ENCODE measurements at places on chromosomes 2 and 18.

- DNase-seq: no peak
Measured at GRCh38 chr2:176461098-176461808, 192.0 kb downstream of the MTX2 start.

DNA sequence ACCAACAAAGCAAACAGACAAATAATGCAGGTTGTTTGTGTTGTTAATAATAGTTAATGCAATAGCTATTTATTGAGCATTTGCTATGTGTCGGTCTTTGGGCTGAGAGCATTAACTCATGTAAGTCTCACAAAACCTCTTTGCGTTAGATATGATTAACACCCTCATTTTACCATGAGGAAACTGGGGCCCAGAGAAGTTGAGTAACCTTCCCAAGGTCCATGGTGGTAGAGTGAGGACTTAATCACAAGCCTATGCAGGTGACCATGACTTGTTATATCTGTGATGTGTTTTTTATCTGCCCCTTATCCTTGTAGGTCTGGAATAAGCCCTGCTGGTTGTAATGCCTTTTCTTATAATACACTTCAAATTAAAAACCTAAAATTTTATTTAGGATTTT is 124.5 kb upstream of the FAM136A start:
- DNase-seq: no peak

DNA sequence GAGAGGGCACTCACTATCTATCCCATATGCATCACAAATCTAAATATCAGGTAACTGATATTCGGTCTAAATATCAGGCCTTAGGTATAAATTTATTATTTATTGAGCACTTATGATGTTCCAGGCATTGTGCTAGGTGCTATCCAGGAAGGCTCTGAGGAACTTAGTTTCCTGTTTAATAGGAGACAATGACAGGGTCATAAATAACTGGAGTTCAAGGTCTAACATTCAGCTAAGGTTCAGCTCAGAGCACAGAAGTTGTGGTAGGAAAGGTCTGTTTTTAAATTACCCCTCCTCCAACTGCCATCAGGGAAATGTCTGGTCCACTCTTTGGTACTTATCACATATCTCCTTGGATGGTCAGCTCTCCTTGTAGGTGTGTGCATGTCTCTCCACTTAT is 193.6 kb downstream of the AGPS start:
- no peak for DNase-seq

- no peak for DNase-seq
Measured at GRCh38 chr2:237694415-237695194, 67.2 kb downstream of the LRRFIP1 start.

DNA sequence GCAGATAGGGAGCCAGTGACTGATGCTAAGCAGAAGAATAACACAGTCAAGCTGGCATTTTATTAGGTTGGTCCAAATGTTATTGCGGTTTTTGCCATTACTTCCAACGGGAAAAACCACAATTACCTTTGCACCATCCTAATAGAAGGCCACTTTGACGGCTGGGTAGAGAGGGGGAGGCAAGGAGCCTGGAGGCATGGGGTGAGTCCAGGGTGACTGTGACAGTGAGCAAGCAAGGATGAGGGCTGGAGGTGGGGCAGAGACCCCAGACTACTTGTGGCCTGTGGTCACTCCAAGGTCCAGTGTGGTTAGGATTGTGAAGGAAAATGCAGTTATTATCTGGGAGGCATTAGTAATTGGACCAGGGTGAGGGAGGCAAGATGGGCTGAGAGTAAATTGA is 389.5 kb downstream of the CLIP4 start:
- DNase-seq: no peak

- DNase-seq: no peak
Measured at GRCh38 chr18:71831039-71831438, 713.1 kb downstream of the CBLN2 start.

DNA sequence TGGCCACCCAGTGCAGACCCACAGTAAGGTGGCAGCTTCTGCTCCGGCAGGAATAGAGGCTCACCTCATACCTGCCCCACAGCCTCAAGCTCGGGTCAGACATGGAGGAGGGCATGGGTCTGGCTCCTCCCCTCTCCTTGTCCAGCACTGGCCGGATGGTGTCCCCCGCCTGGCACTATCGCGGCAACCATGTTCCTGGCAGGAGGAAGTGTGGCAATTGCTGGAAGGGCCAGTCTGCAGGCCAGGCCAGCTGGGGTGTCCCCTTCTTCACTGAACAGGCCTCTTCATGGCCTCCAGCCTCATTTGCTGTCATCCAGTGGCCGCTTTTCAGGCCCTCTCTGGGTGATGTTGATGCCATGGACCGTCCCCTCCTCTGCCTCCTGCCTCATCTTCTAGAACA is 41.4 kb upstream of the SMAD7 start:
- no peak for DNase-seq

GRCh38 chr2:46519265-46519664 is 39.9 kb downstream of the TMEM247 start:
- no peak for DNase-seq

DNA sequence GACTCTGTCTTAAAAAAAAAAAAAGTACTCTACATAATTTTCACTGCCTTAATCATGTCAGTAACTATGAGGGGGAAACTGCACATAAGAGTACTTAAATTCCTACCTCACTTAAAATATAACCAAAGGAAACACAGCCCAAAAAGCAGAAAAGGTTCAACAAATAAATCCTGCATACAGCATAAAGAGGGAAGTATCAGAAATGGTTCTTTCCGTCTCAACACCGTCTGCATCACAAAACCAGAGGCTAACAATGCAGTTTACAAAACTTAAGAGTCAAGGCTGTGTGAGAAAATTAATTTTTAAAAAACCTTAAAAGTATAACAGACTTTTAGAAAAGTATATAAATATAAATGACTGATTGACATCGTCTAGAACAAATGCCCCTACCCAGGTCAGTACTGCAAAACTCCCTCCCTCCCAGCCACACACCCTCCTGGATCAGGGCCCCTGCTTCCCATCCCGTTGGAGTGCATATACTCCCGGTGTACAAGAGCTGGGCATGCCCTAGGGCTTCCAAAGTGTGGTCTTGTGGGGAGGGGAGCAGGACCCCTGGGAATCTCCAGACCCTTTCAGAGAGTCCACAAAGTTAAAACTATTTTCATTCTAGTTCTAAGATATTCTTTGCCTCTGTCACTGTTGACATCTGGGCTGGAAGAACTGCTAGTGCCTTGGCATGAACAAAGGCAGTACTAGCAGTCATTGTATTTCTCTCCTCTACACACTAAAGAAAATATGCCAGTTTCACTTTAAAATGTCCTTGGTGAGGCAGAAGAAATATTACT is 67.0 kb upstream of the SERTAD2 start:
- no peak for DNase-seq

DNA sequence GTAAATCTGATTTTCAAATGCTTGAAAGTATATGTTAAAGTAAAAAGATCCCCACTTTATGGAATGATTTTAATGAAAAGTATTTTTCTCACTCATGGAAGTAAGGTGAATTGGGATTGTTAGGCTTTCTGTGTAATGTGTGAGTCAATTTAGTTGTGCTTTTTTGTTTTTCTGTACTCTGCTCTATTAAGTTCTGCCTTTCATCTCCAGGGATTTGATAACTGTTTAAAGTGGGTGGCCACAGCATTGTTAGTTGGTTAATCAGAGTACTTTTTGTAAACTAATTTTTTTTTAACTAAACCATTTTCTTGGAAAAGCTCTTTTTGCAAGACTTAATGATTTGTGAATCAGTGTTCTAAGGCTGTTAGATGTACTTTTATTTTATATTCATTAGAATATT is 76.8 kb downstream of the ABI2 start:
- no peak for DNase-seq

DNA sequence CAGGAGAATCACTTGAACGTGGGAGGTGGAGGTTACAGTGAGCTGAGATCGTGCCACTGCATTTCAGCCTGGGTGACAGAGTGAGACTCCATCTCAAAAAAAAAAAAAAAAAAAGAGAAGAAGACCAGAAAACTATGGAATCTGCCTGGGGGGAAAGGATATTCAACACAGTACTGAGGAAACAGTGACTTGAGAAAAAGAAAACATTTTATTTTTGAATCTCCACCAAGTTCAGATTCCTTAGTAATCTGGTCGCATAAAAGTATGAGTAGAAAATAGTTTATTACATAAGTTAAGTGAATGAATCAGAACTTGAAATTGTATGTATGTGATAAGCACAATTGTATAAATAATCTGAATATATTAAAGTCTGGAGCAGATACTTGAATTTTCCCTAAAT is 13.0 kb upstream of the HAT1 start:
- no peak for DNase-seq

GRCh38 chr2:103875531-103875930 is 978.4 kb upstream of the POU3F3 start:
- no peak for DNase-seq

DNA sequence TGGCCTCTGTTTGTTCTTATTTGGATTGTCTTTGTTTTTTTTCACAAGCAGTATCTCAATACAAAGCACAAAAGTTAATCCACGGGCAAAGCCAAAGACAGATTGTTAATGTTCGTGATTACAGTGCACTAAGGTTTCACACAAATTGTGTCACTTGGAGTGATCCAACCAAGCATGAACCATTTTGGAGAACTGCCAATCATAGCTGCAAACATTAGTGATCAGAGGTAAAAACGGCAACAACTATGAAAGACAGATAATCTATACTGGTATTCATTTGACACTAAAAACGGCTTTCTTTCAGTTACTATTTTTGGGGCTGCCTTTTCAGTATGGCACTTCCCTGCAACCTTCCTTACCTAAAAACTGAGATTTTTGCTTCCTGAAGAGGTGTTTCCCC is 213.1 kb upstream of the GULP1 start:
- DNase-seq: no peak

GRCh38 chr18:33517950-33518349 is 60.1 kb upstream of the ASXL3 start:
- DNase-seq: no peak

GRCh38 chr18:2281523-2282199 is 289.6 kb downstream of the METTL4 start:
- no peak for DNase-seq

DNA sequence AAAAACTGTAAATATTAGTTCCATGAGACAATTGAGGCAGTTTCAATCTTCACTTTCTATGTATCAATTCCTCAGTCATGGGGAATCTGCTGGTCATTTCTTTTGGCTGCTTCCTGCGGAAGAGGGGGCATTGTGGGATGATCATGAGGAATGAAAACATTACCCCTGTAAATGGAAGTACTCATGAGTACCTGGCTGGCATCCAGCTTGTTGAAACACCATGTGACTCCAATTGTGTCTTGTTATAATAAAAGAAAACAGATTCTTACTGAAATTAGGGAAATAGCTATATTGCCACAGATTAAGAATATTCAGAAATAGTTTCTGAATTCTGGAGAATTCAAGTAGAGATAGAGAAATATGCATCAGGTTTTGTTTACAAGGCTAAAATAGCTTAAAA is 41.6 kb upstream of the GPR39 start:
- no peak for DNase-seq

GRCh38 chr18:45588376-45589355 is 26.6 kb upstream of the SLC14A2 start:
- DNase-seq: no peak

DNA sequence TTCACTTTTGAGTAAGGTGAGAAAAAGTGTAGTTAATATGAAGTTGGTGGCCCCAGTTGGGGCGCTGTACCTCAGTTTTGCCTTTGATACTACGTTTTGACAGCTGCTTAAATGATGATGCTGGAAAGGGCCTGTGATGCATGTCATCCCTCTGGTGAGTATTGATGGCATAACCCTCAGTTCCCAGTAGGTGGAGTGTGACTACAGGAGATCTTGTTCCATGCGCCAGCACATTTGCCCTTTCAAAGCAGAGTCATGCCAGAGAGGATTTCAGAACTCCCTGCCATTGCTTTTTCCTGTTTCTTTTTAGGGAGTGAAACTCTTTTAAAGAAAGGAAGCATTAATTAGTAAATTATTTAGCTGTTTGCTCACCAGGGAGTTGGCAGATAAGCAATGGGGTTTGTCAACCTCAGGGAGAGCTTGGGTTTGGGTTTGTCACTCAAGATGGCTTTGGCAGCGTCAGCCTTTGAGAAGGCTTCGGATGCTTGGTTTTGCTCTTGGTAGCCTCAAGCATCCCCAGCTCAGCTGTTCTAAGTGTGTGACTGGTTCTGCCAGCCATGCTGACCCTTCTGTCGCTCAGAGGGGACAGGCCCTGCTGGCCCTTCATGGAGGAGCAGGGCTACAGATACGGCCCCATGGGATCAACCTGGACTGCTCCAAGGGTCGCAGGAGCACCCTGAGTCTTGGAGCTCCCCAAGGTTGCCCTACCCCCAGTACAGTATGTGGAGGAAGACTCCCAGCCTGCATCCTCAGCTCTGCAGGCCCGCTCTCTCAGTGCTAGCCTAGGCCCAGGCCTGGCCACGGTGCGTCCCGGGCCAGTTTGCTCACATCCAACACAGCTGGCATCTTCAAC is 29.1 kb downstream of the ARMC9 start:
- DNase-seq: peak; percentile 60

DNA sequence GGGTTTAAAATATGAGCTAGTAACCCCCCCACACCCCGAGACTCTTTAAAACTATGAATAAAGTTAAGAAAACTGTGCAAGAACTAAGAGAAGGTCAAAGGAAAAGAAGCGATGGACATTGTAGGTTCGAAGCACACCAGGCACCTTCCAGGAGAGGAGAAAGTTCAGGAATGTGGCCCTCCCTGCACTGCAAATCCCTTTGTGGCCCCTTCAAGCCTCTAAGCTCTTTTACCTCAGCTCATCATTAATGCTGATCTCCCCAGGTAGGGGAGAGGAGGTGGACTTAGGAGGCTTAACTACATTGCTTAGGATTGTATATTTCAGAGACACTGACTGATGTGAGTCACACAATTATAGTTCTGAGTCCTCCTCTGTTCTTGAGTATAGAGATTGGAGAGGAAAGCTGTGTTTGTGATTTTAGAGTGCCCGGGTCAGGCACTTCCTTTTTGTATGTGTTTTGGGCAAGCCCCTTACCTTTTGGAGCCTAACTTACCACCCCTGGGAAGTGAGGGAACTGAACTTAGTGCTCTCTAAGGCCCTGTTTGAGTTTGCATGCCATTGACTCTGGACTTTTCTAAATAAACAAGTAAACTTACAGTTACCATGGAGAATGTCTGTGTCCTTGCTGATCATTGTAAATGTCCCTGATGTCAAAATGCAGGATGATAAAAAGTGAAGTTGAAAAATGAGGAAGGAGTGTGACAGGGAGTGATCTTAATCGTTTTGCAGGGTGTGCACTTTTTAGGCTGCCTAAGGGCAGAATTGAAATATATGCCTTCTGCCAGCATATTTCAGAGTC is 140.8 kb upstream of the ZEB2 start:
- peak; percentile 35 for DNase-seq

- DNase-seq: no peak
Measured at GRCh38 chr2:134314202-134314601, 60.3 kb downstream of the MGAT5 start.

- no peak for DNase-seq
Measured at GRCh38 chr2:23513872-23514793, 129.2 kb downstream of the KLHL29 start.
